SK-N-SH (cell line): ENCODE measurements at places on chromosomes 5 and 9. TPM values are rescaled to one million over a fixed set of nuclear protein-coding genes. Genes with fewer than 3 reads are reported as not detected.

The MCC gene
- 2.6 and 3.6 TPM in 2 replicates for polyA plus RNA-seq

The PCDH12 gene
- 0.02 and 0.08 TPM in 2 replicates for polyA plus RNA-seq

The BARHL1 gene
- polyA plus RNA-seq = not detected in 2 replicates

The CATSPER3 gene
- 0.26 and 0.37 TPM in 2 replicates for polyA plus RNA-seq

The DNAJC18 gene
- 7.4 and 10.3 TPM in 2 replicates for polyA plus RNA-seq

The GPR21 gene
- not detected in 2 replicates for polyA plus RNA-seq

The DDX4 gene
- polyA plus RNA-seq = not detected in 2 replicates

The EQTN gene
- polyA plus RNA-seq = not detected in 2 replicates

The CD72 gene
- 2.5 and 2.7 TPM in 2 replicates for polyA plus RNA-seq

The NANS gene
- 53.5 and 61.3 TPM in 2 replicates for polyA plus RNA-seq

The SHROOM1 gene
- polyA plus RNA-seq = 3.8 and 4.8 TPM in 2 replicates

The ANKRD34B gene
- polyA plus RNA-seq = not detected in 2 replicates

The OR1J2 gene
- not detected in 2 replicates for polyA plus RNA-seq

The ORM2 gene
- not detected in 2 replicates for polyA plus RNA-seq

The CDX1 gene
- polyA plus RNA-seq = 0.23 and 0.26 TPM in 2 replicates

The PROP1 gene
- polyA plus RNA-seq = not detected in 2 replicates

The ENHO gene
- polyA plus RNA-seq = 1.2 and 1.5 TPM in 2 replicates

The SYK gene
- not detected in 2 replicates for polyA plus RNA-seq

The ROPN1L gene
- 0.31 and 0.58 TPM in 2 replicates for polyA plus RNA-seq

The KCNT1 gene
- 0.08 and 0.26 TPM in 2 replicates for polyA plus RNA-seq

The CARD6 gene
- polyA plus RNA-seq = 0.03 TPM in 2 replicates
